ENCODE measurements at places on chromosomes 12 and 14.

- DNase-seq = no peak
These were observed 45.5 kb upstream of the GPATCH2L start for GRCh38 chr14:76106188-76106587.

DNA sequence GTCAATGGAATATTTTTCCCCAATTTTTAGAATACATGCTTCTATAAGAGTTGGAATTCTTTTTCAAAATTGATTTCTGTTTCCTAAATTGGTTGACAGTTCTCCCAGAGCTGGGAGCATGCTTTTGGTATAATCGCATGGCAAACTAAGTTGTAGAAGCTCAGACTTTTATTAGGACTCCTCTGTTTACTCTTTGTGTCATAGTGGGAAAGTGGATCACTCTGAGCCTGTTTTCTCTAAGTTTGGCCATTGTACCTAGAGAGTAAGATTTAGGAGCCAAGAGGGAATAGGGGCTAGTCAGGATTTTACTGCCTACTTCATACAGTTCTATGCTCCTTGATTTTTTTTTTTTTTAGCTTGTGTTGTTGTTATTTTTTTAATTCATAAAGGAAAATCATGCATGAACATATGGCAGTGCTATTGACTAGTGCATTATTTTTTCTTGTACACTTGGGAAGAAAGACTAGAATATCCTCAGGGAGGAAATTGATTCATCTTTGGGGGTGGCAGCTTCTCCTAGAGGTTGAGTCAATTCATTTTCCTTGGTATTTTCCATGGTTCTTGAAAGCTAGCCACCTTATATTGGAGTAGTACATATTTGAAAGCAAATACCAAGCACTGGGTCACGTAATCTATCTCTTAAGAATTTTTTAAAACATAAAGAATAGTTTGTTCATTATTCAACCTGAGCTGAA lies 77.7 kb upstream of the TRAF3 start:
- DNase-seq = no peak

DNA sequence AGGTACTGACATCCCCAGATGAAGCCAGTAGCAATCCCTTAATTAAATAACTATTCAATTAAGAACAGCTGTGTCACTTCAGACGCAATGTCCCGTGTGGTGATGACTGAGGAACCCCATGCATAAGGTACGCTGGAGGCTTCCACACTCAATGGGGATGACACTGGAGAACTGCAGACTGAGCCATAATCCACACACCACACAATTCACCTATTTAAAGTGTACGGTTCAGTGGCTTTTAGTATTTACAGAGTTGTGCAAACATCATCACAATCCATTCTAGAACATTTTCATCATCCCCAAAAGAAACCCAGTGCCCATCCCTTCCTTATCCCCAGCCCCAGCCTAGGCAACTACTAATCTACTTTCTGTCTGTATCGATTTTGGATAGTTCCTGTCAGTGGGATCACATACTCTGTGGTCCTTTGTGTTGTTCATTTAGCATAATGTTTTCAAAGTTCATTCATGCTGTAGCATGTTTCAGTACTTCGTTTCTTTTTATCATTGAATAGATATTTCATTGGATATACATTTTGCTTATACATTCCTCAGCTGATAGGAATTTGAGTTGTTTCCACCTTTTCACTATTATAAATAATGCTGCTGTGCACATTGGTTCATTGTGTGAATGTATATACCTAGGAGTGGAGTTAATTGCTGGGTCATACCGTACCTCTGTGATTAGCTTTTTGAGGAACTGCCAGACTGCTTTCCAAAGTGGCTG lies 61.1 kb downstream of the NINJ2 start:
- DNase-seq = no peak

DNA sequence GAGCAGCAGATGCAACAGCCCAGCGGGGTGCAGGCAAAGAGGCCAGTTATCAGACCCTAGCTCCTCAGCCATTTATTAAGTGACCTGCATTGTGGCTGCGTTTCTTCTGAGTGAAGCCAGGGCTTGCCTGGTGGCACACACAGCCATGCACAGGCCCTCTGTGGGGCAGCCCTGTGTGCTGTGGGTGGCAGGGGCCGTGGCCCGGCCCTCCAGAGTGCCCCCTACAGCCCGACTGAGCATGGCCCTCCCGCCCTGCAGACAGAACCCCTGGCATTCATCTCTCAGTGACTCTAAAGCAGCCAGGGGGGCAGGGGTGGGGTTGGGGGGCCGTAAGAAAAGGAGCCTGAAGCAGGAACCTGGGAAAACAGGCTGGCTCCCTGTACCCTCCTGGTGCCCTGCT lies 226.0 kb upstream of the PWP1 start:
- no peak for DNase-seq

DNA sequence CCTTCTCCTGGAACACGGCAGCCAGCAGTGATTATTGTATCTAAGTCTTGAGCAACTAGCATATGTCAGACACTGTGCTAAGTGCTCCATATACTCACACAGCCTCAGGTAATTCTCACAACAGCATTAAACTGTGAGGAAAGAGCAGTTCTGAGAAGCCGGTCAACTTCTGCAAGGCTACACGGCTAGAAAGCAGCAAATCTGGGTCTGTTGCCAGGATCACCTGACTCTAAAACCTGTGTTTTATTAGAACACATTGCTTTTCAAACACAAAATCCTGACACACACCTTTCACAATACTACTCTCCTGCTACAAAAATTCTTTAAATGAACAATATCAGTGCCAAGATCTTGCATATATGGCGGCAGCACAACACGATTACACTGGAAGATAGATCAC lies 49.8 kb upstream of the CRACR2A start:
- DNase-seq = no peak

- no peak for DNase-seq
These were observed 49.4 kb downstream of the SLC15A5 start for GRCh38 chr12:16228067-16228466.

DNA sequence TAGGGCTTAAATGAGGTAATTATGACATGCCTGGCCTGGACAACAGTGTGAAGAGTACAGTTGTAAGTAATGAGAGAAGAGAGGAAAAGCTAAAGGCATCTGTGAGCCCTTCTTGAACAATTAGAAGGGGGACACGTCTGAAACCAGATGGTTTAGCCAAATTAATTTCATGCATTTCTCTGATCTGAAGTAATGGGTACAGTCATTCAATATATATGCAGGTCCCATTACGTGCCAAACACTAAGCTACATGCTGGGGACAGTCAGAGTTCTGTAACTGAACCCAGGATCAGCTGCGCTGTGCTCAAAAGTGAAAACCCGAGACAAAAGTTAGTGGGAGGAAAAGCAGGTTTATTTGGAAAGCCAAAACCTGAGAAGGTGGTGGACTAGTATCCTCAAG lies 207.2 kb upstream of the TMTC1 start:
- DNase-seq = no peak

DNA sequence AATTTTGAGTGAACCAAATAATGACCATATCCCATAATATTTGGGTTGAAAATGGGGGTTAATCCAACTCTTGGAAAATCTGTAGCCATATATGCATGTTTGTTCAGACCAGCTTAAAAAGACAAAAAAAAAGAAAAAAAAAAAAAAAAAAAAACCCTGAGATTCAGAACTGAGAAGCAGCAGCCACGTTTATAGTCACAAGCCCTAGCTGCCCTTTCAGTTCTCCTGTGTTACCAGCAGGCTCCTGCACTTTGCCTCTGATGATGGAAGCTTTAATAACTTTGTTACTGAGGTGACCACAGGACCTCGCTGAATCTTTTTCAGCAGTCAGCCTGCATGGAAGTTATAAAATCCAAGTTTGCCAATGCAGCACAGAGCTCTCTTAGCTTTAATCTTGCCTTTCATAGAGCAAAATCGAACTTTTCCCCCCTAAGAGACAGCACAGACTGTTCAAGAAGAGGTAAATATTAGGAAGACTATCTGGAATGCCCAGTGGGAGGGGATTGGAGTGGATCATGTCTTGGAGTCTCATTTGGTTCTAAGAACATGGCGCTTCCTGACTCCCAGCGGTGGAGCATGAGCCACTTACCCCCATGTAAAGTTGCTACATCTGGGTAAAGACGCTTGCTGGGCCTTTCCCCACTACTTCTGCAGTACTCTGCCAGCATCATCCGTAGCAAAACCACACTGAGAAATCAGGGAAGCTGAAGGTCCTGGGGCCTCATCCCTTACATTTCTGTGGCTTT lies 20.6 kb downstream of the GNG2 start:
- DNase-seq = no peak

DNA sequence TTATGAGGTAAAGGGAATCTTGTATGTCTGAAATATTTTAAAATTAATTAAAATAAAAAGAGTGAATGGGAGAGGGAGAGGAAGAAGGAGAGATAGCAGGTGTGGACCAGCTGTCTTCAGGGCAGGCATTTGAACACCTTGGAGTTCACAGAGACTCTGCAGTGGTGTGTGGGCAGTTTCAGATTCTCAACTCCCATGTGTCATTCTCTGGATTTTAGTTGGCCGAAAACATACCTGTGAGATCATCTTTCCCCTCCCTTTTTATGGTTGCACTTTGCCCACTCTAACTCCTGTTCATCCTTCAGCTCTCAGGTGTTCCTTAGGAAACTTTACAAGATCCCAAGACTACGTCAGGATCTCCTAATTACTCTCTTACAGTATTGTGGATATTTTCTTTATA lies 108.1 kb downstream of the ERC1 start:
- DNase-seq = no peak

Data from naive thymus-derived CD8-positive, alpha-beta T cell (primary cell).